ENCODE measurements at places on chromosomes 2 and 18.

GRCh38 chr2:232375164-232375563 lies 3.4 kb upstream of the ALPP start:
- no peaks in the 10 kb centered on the region for H3K36me3 ChIP-seq
- no peaks in the 10 kb centered on the region for H3K27me3 ChIP-seq
- no peak for DNase-seq
- H3K27ac ChIP-seq = no peak overlapping the region
- no peaks in the 10 kb centered on the region for H3K4me1 ChIP-seq
- no peak overlapping the region for H3K4me3 ChIP-seq

DNA sequence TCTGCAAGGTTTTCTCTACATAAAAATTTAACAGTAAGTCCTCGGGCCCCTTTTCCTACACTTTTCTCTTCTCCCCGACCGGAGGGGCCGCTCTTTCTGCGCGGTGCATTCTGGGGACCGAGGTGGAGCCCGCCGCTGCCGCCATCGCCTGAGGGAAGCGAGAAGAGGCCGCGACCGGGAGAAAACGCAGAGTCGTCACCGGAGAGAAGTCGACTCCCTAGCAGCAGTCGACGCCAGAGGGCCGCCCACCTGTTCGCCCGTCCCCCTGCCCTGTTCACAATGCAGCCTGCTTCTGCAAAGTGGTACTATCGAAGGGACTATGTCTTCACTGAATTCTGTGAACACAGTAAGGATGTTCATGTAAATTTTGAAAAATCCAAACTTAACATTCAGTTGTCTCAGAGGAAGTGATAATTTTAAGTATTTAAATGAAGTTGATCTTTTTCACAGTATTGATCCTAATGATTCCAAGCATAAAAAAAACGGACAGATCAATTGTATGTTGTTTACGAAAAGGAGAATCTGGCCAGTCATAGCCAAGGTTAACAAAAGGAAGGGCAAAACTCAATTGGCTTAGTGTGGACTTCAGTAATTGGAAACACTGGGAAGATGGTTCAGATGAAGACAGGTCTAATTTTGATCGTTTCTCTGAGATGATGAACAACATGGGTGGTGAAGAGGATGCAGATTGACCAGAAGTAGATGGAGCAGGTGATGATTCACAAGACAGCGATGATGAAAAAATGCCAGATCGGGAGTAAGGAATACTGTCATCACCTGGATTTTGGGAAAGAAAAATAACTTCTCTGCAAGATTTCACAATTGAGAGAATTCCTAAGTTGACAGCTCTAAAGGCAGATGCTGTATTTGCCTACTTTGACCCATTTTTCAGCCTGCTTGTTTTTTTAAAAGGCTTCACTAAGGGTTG lies 55.8 kb downstream of the ASXL2 start:
- H3K4me3 ChIP-seq = peak overlapping the region; percentile 30
- H3K4me1 ChIP-seq = peaks cover 7% of the 10 kb centered on the region
- DNase-seq = peak; percentile 57
- no peaks in the 10 kb centered on the region for H3K36me3 ChIP-seq

DNA sequence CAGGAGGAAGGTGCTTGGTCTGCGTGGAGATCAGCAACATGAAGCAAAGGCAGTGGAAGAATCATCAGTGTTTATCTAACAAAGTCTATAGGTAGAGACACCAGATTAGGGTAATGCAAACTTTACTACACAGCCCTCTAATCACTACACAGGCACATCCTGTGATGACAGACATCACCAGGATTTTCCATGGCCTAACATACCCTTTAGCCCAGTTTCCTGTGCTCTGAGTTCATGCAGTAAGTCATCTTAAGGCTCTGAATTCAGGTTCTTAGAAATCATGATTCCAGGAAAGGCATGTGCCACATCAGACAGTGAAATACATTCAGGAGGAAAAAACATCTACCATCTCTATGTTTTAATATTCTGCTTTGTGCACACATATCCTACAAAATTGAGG lies 708.5 kb upstream of the SLC8A1 start:
- H3K36me3 ChIP-seq = no peaks in the 10 kb centered on the region
- no peak overlapping the region for H3K4me3 ChIP-seq
- DNase-seq = no peak
- H3K27me3 ChIP-seq = no peaks in the 10 kb centered on the region
- no peak overlapping the region for H3K27ac ChIP-seq

GRCh38 chr2:204268458-204268857 lies 276.8 kb upstream of the PARD3B start:
- DNase-seq = no peak
- H3K4me3 ChIP-seq = no peak overlapping the region
- H3K36me3 ChIP-seq = no peaks in the 10 kb centered on the region
- no peak overlapping the region for H3K27ac ChIP-seq
- no peaks in the 10 kb centered on the region for H3K4me1 ChIP-seq

DNA sequence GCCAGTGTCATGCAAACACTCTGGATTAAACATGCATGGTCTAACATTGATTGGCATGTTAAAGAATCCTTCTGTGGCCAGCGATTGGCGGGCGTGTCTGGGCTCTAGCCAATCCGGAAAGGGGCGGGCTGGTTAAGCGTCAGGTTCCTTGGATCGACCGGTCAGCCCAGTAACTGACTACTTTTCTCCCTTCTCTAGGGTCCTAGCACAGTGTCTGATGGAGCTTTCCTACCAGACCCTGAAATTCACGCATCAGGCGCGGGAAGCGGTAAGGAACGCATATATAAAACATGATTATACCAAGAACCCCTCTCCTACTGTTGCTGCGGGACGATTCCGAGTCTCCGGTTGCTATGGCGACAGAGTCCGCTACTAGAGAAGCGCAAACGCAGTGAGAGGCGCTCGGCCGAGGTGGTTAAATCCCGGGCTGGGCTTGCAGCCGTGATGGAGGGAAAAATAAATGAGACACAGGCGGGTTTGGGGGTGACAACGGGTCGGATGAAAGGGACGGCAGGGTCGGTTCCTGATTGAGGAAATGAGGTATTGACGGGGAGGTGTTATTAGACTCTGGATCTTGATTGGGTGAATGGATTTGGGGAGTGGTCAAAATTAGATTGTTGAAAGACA lies 29.4 kb downstream of the KATNAL2 start:
- no peaks in the 10 kb centered on the region for H3K27me3 ChIP-seq
- DNase-seq = peak; percentile 9
- H3K36me3 ChIP-seq = no peaks in the 10 kb centered on the region
- H3K4me1 ChIP-seq = peaks cover 8% of the 10 kb centered on the region

DNA sequence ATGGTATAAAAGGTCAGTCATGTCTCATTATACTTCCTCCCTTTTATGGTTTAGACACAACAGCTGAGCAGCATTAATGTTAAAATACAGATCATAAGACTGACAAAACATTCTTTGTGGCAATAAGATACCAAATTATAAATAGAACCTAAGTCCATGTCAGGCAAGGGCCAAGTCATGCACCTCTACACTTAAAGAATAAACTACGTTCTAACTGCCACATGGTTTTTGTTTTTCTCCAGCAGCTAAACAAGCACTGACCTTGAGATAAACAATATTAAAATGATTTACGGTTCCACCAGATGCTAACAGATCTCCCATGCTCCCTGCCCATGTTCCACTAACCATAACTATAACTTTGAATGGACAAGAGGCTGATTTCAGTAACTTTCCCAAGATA lies 368.6 kb upstream of the TFPI start:
- no peaks in the 10 kb centered on the region for H3K36me3 ChIP-seq
- H3K27ac ChIP-seq = no peak overlapping the region
- no peaks in the 10 kb centered on the region for H3K27me3 ChIP-seq
- DNase-seq = no peak
- no peak overlapping the region for H3K4me3 ChIP-seq

- no peak overlapping the region for H3K27ac ChIP-seq
- H3K4me3 ChIP-seq = no peak overlapping the region
- H3K27me3 ChIP-seq = no peaks in the 10 kb centered on the region
- H3K36me3 ChIP-seq = no peaks in the 10 kb centered on the region
- DNase-seq = no peak
These were observed 737.9 kb upstream of the SALL3 start for GRCh38 chr18:78241535-78242253.

Measured in effector memory CD4-positive, alpha-beta T cell (primary cell).